ENCODE measurements at places on chromosomes 3 and 15.

DNA sequence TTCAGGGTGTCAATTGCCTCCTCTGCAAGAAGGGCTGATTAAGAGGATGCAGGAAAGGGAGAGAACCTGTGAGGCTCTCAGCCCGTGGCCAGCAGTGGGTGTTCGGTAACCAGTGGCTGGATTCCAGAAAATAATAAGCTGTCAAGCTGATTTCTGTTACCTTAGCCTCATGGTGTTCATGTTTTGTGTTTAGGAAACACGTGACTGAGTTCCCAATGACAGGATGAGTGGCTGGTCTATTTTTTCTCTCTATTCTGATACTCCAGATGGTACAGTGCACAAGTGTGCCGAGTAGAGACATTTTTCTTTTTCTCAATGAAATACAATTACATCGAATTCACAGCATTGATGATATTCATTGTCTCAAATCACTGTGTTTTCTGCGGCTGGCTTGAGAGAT lies 43.6 kb downstream of the EDEM1 start:
- DNase-seq, result no peak

- no peak for DNase-seq
These were observed 19.1 kb downstream of the KBTBD8 start for GRCh38 chr3:67017211-67017610.

- no peak for DNase-seq
These were observed 80.1 kb downstream of the ST8SIA2 start for GRCh38 chr15:92473756-92474155.

GRCh38 chr15:62071711-62072308 lies 5.0 kb downstream of the C2CD4A start:
- no peak for DNase-seq

- DNase-seq, result no peak
These were observed 759 bp upstream of the GMPS start for GRCh38 chr3:155869691-155870090.

- no peak for DNase-seq
These were observed 21.0 kb upstream of the PSTPIP1 start for GRCh38 chr15:76973906-76974305.

DNA sequence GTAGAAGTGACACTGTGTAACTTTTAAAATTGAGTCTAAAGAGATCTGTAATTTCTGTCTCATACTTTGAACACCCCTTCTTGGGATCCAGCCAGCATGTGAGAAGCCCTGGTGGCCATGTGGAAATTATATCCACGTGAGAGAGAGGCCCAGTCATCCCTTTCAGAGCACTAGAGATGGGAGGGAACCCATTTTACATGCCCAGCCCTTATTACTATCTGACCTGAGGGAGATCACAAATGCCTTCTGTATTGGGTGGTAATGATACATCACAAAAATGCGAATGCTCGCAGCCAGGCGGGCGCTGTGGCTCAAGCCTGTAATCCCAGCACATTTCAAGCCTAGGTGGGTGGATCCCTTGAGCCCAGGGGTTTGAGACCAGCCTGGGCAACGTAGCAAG lies 27.3 kb upstream of the TRAK1 start:
- DNase-seq, result peak; percentile 42

- no peak for DNase-seq
These were observed 6.2 kb downstream of the PAK6 start for GRCh38 chr15:40244961-40245523.

DNA sequence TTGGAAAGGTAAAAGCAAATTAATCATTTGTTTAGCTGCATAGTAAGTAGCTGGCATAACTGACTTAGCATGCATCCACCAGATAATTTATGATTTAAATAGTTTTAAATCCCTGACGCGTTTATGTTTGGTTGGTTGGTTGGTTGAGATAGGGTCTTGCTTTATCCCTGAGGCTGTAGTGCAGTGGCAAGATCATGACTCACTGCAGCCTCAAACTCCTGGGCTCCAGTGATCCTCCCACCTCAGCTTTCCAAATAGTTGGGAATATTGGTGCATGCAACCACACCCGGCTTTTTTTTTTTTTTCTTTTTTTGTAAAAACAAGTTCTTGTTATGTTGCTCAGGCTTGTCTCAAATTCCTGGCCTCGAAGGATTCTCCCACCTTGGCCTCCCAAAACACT lies 263.4 kb downstream of the MCTP2 start:
- no peak for DNase-seq

- DNase-seq, result no peak
These were observed 89.4 kb upstream of the CDAN1 start for GRCh38 chr15:42826251-42826890.

DNA sequence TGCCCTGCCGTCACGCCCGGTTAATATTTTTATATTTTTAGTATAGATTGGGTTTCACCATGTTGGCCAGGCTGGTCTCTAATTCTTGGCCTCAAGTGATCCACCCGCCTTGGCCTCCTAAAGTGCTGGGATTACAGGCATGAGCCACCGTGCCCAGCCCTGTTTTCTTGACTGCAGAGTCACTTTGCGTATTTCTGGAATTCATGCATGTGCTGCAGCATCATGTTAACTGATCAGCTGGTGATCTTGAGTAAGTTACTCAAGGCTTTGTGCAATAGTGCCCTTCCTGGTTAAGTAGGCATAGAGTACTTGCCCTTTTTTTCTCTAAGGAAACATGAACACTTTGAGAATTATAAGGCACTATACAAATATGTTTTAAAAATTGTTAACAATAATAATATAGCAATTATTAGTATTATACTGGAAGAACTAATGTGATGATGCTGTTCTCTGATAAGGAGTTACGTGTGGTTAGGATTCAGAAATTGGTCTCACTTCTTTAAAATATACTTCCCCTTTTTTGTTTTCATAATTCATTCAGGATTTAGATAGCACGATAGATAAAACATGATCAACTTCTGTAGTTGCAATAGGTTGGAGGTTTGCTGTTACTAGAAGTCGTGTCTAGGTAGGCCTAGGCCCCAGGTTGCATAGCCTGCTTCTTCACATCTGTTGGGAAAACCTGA lies 33.6 kb downstream of the GPR171 start:
- DNase-seq, result no peak

DNA sequence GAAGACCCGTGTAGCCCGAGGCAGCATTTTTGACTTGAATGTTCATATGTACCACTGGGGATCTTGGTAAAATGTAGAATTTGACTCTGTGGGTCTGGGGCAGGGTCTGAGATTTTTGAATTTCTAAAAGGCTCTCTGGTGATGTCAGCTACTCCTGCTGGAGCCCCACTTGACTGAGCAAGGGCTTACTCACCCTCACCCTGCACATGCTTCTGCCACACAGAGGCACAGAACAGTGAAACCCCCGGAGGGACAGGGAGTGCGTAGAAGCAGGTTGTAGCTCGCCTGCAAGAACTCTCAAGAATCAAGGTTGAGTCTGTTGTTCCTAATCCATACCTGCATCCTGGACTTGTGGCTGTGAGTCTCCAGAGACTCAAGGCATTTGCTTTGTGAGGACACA lies 41.1 kb downstream of the SLCO3A1 start:
- no peak for DNase-seq

GRCh38 chr3:101312545-101312944 lies 7.8 kb downstream of the IMPG2 start:
- no peak for DNase-seq

DNA sequence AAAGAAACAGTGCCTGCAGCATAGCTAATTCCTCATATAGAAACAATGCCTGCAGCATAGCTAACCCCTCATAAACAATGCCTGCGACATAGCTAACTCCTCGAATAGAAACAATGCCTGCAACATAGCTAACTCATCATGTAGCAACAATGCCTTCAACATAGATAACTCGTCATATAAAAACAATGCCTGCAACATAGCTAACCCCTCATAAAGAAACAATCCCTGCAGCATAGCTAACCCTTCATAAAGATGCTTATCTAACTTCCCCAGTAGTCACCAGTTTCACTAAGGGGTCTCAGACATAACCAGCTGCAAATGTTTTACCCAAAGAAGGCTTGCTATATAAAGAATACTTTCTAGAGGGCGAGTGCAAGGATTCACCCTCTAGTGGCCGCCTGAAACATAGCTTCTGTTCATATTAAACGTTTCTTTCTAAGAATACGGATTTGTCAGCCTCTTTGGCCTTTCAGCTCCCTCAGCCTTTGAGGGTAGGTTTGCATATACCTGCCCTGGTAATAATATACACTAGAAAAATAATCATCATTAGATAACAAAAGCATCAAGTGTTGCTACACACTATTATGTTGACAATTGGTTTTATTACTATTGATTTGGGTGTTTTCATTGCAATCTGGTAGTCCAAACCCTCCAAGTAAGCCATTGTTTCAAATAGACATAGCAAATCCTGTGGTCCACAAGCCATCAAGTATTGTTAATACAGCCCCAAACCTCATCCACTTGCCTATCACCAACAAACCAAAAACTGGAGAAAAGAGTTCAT lies 44.4 kb upstream of the FAN1 start:
- DNase-seq, result no peak

DNA sequence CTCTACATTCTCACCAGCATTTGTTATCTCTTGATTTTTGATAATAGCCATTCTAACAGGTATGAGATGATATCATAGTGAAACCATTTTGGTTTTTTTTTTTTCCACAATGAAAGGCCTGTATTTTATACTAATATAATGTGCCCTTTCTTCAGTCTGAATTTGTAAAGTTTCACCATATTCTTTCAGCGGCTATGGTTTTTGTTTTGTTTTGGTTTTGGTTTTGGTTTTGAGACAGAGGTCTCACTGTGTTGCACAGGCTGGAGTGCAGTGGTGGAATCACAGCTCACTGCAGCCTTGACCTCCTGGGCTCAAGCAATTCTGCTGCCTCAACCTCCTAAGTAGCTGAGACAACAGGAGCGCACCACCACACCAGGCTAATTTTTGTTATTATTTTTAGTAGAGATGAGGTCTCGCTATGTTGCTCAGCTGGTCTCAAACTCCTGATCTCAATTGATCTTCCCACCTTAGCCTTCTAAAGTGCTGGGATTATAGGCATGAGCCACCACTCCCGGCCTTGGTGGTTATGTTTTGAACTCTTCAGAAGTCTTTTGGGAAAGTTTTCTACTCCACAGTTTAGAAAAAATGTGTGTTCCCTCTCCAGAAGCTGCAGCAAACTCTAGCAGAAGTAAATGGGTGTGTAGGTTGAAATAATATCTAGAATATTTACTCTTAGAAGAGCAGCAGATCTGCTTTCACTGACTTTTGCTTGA lies 110.2 kb upstream of the UMPS start:
- no peak for DNase-seq

- DNase-seq, result no peak
These were observed 124.2 kb downstream of the IMPG2 start for GRCh38 chr3:101195951-101196713.

GRCh38 chr15:99630607-99631131 lies 64.9 kb downstream of the MEF2A start:
- DNase-seq, result no peak

DNA sequence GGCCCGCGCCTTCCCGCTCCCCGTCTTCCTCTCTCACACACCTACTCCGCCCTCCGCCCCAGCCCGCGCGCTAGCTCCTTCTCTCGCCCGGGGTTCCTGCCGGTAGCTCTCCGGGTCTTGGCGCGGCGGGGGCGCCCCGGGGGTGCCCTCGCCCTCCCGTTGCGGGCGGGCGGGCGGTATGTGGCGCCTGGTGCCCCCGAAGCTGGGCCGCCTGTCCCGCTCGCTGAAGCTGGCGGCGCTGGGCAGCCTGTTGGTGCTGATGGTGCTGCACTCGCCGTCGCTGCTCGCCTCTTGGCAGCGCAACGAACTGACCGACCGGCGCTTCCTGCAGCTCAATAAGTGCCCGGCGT lies 507 bp downstream of the DIPK2A start:
- DNase-seq, result no peak

- no peak for DNase-seq
These were observed 221.3 kb downstream of the DTWD1 start for GRCh38 chr15:49842031-49842730.

DNA sequence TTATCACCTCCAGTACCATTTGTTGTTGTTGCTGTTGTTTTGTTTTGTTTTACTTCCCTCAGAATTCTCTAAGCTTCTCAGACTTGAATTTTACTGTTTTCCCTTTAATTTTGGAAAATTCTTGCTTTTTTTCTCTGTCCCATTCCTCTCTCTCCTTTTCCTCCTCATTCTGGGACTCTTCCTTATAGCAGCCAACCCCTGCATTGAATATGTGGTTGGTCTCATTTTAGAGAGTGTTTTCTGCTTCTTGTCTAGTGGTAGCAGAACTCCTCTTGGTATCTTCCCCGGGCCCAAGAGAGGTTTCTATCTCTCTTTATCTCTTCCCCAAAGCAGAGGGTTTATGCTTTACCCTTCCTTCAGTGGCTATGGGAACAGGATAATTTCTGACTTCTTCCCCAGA lies 113.6 kb downstream of the SPATA16 start:
- DNase-seq, result no peak

DNA sequence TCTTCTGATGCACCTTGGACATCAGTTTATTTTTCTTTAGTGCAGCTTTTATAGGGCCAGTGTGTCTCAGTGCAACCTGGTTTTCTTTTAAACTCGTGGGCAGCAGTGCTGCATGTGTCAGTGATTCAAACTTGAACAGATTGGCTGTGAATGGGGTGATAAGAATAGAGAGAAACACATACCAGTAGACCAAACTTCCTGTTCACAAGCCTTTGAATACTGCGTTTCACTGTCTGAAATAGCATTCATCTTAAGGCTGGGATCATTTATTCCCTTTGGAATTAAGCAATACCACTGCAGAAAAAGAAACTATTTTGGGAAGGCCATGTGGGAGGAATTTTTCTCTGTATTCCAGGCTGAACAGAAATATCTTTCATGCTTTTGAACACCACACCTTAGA lies 51.7 kb downstream of the PHLDB2 start:
- DNase-seq, result no peak

DNA sequence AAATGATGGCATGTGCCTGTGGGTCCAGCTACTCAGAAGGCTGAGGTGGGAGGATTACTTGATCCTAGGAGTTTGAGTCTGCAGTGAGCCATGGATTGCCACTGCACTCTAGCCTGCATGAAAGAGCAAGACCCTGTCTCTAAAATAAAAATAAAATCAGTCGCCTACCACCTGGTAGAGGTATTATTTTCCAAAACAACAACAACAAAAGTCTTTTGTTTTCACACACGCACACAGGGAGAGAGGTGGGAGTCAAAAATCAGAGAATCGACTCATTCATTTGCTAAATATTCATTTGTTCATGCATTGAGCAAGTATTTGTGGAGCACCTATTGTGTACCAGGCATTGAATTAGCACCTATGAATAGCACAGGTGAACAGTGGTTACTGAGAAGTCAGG lies 218.1 kb downstream of the LRTM1 start:
- DNase-seq, result no peak

DNA sequence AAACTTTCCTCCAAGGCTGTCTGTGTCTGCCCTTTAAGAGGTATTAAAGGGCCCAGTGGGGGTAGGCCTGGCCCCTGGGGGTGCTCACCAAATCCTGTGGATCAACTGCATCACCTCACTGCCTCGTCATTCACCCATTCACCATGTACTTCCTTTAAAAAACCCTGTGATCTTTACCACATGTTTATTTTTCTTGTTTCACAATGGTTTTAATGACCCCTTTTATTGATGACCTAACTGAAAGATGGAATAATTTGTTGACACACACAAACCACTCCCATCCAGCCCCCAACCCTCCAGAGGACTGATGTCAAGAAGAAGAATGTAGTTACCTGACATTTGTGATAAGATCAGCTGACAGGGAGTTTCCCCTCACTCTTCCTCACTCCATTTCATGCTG lies 40.8 kb downstream of the KCNAB1 start:
- no peak for DNase-seq

Data from GOT3 (cell line).